Spleen (tissue), 13 donors: ENCODE measurements at places on chromosomes 7 and 10. TPM values are rescaled to one million over a fixed set of nuclear protein-coding genes. Genes with fewer than 3 reads are reported as not detected.

GOLGA7B gene
- 0.52 TPM for total RNA-seq

CACNB2 gene
- 0.51 TPM for total RNA-seq

CUZD1 gene
- total RNA-seq, result 1.6 TPM

EVX1 gene
- not detected for total RNA-seq

TECPR1 gene
- total RNA-seq, result 46.1 TPM

FOXI2 gene
- total RNA-seq, result 1.4 TPM

SLC16A9 gene
- total RNA-seq, result 15.7 TPM

GRCh38 chr10:77038407-77038806 is 599.2 kb downstream of the KCNMA1 start:
- no peaks in the 10 kb centered on the region for H3K36me3 ChIP-seq
- H3K4me1 ChIP-seq, result peaks cover 17% of the 10 kb centered on the region
- H3K27ac ChIP-seq, result no peak overlapping the region
- H3K27me3 ChIP-seq, result no peaks in the 10 kb centered on the region
- no peak for DNase-seq

DNA sequence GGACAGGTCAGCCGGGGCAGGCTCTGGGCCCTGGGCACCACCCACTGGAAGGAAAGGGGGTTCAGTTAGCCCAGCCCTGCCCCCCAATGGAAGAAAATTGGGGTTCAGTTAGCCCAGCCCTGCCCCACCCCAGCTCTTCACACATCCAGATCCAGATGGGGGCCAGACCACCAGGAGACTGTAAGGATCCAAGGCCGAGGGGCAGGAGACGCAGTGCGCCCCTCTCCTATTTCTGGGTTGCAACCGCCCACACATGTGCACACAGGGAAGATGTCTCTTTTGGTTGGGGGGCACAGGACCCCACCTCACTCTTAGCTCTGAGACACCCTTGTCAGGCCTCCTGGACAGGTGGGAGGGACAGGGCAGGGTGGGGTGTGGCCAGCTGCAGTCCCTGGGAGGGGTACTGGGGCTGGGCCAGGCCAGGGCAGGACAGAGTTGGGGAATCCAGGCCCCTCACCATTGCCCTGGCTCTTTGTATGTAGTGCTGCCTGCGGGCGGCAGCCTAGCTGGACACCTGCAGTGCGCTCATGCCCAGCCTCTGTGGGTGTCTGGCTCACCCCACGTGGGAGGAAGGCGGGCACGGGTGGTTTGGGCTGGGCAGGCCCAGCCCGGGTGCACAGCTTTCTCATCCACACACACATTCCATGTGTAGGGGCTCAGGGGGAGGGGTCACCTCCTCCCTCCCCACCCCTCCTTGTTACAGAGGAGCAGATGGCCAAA is 141.2 kb downstream of the LHPP start:
- peaks cover 13% of the 10 kb centered on the region for H3K4me1 ChIP-seq
- H3K27me3 ChIP-seq, result no peaks in the 10 kb centered on the region
- H3K36me3 ChIP-seq, result no peaks in the 10 kb centered on the region

DNA sequence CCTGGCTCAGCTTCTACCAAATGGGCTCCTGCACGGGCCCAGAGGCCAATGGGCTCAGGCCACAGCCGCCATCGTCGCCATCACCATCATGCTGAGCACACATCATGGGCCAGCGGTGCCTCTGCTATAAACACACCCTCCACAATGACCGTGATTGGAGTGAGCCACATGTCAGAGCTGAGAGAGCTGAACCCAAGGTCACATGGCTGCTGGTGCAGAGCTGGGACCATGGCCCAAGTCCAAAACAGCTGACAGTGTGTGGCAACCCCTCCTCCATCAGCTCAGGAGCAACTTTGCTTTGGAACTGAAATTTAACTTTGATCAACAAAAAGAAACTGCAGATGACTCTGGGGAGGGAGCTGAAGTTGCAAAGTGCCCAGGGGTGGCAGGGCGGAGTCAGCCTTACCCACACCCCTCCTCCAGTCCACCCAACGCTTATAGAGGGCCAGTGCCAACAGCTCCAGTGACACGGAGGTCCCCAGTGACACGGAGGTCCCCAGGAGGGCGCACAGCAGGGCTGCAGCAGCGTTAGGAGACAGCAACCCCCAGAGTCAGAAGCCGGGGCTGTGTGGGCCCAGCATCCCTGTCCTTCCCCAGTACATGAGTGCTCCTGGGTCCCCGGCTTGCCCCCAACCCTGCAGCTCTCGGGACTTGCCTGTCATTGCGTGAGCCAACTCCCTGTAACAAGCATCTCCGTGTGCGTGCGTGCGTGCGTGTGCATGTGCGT is 249.6 kb downstream of the ELFN1 start:
- peak; percentile 69 for DNase-seq
- no peak overlapping the region for H3K27ac ChIP-seq
- H3K36me3 ChIP-seq, result peaks cover 36% of the 10 kb centered on the region
- no peaks in the 10 kb centered on the region for H3K27me3 ChIP-seq
- H3K4me1 ChIP-seq, result peaks cover 13% of the 10 kb centered on the region

DNA sequence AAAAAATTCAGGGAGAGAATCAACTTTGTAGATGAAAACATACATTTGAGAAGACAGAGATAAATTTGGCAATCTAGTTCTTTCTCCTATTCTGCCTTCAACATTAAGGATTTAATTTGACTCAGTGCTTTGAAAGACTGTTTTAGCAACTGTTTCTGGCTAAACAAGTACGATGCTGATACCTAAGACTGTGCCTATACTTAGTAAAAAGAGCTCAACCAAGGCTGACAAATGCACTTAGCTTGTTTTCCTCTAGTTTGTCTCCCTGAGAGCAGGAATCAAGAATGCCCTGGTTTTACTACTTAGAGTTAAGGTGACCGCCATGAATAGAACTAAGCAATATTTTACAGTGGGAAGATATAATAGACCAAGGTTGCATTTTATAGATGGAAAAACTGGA is 49.5 kb downstream of the NRP1 start:
- no peaks in the 10 kb centered on the region for H3K36me3 ChIP-seq
- H3K4me3 ChIP-seq, result no peak overlapping the region
- no peak for DNase-seq
- H3K4me1 ChIP-seq, result peaks cover 4% of the 10 kb centered on the region
- no peaks in the 10 kb centered on the region for H3K27me3 ChIP-seq

DNA sequence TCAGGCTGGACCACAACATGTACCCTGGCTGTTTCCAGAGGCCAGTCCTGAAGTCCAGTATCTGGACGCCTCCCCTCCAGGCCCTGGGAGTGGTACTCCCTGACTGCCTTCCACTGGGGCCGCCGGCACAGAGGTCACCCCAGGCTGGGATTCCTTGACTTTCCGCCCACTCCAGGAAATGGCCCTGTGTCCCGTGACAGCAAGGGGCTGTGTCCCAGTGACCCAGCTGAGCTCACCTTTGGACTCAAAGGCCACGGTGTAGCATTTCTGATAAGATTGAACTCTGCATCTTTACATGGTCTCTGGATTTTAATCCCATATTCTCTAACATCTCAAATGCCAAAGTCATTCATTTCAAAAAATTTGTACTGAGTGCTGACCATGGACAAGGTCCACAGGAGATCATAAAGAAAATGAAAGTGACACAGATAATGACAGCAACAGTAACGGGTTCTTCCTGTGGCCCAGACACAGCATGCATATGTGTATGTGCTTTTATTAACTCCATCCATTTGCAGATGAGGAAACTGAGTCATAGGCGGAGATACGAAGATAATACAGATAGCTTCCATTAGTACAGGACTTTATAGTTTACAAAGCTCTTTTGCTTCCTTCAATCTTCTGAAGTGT is 5.4 kb downstream of the ADAMTS14 start:
- H3K36me3 ChIP-seq, result no peaks in the 10 kb centered on the region
- H3K4me3 ChIP-seq, result no peak overlapping the region
- peaks cover 2% of the 10 kb centered on the region for H3K4me1 ChIP-seq
- no peak overlapping the region for H3K27ac ChIP-seq
- peaks cover 30% of the 10 kb centered on the region for H3K27me3 ChIP-seq
- no peak for DNase-seq

- H3K27me3 ChIP-seq, result no peaks in the 10 kb centered on the region
- no peaks in the 10 kb centered on the region for H3K36me3 ChIP-seq
- DNase-seq, result peak; percentile 71
- H3K27ac ChIP-seq, result no peak overlapping the region
- peaks cover 26% of the 10 kb centered on the region for H3K4me1 ChIP-seq
- no peak overlapping the region for H3K4me3 ChIP-seq
Observed at GRCh38 chr7:47485640-47486435, 96.1 kb downstream of the TNS3 start.

DNA sequence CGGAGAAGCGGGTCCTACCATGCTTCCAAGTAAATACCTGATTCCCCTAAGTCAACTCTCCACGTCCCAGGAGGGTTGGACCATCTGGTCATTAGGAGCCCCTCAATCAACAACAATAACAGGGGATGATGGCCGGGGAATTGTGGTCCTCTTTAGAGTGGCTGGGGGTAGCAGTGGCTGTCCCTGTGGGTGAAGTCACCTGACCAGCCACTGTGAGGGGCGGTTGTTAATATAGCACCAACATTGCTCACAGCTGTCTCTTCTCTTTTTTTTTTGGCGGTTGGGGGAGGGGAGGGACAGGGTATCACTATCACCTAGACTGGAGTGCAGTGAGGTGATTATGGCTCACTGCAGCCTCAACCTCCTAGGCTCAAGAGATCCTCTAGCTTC is 67.9 kb downstream of the SPDYE5 start:
- no peak overlapping the region for H3K27ac ChIP-seq
- H3K27me3 ChIP-seq, result no peaks in the 10 kb centered on the region
- peaks cover under 1% of the 10 kb centered on the region for H3K4me1 ChIP-seq
- no peak for DNase-seq
- H3K36me3 ChIP-seq, result peaks cover 2% of the 10 kb centered on the region

- no peaks in the 10 kb centered on the region for H3K27me3 ChIP-seq
- H3K4me3 ChIP-seq, result no peak overlapping the region
- H3K4me1 ChIP-seq, result no peaks in the 10 kb centered on the region
- no peaks in the 10 kb centered on the region for H3K36me3 ChIP-seq
- H3K27ac ChIP-seq, result no peak overlapping the region
Observed at GRCh38 chr10:88497913-88498312, 85.2 kb downstream of the RNLS start.

- H3K4me1 ChIP-seq, result no peaks in the 10 kb centered on the region
- H3K27ac ChIP-seq, result no peak overlapping the region
- H3K27me3 ChIP-seq, result no peaks in the 10 kb centered on the region
- no peak for DNase-seq
- no peaks in the 10 kb centered on the region for H3K36me3 ChIP-seq
- no peak overlapping the region for H3K4me3 ChIP-seq
Observed at GRCh38 chr10:62384447-62385081, 10.4 kb downstream of the ZNF365 start.

DNA sequence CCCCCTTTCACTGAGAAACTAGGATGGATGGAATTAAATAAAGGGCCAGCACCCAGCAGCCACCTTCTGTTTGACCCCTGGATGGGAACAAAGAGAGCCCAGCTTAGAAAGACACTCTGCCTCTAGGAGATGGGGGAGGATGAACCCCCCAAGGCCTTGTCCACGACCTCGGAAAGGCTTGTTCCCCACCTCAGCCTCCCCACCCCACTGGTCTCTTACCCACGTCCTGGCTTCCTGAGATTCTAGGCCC is 9.7 kb downstream of the ITPRIP start:
- H3K36me3 ChIP-seq, result no peaks in the 10 kb centered on the region
- H3K27me3 ChIP-seq, result no peaks in the 10 kb centered on the region
- H3K4me3 ChIP-seq, result peak overlapping the region; percentile 12
- no peak for DNase-seq
- peak overlapping the region; percentile 73 for H3K27ac ChIP-seq

GRCh38 chr10:96255549-96256333 is 15.6 kb downstream of the BLNK start:
- no peaks in the 10 kb centered on the region for H3K36me3 ChIP-seq
- no peak for DNase-seq
- peak overlapping the region; percentile 83 for H3K27ac ChIP-seq
- peaks cover 57% of the 10 kb centered on the region for H3K4me1 ChIP-seq

GRCh38 chr10:84429926-84430520 is 101.6 kb downstream of the CCSER2 start:
- peak; percentile 80 for DNase-seq
- H3K4me3 ChIP-seq, result no peak overlapping the region
- H3K4me1 ChIP-seq, result peaks cover 9% of the 10 kb centered on the region

GRCh38 chr10:15220445-15220844 is 52.0 kb upstream of the NMT2 start:
- no peak overlapping the region for H3K4me3 ChIP-seq
- H3K27ac ChIP-seq, result no peak overlapping the region
- no peak for DNase-seq
- no peaks in the 10 kb centered on the region for H3K36me3 ChIP-seq

DNA sequence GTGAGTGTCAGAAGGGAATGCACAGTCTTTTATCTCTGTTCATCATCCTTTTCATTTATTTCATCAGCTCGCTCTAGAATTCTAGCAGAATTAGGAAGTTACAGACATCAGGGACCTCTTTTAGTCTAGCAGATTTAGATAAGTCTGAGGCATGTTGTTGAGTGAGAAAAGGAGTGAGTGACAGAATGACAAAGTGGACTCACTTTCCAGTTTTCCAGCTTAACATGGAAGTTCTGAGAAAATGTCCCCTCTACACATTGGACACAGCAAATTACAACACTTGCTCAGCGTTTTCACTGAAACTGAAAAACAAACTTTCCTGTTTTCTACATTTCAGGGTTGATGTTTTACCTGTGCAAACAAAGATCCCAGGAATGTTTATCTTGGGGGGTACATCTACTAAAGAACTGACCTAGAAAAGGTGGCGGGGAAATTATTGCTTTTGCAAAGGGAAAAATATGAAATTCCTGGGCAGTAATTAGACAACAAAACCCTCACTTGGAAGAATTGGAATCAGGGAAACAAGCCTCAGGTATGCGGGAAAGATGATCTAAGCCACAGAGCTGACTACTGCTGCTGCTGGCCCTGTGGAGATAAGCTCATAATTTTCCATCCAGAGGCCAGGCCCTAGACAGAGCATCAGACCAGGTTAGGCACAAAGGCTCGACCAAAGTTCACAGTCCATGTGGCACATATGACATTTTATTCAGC is 14.6 kb upstream of the CYP3A5 start:
- H3K27me3 ChIP-seq, result no peaks in the 10 kb centered on the region
- no peaks in the 10 kb centered on the region for H3K4me1 ChIP-seq
- no peak overlapping the region for H3K27ac ChIP-seq
- no peak for DNase-seq

DNA sequence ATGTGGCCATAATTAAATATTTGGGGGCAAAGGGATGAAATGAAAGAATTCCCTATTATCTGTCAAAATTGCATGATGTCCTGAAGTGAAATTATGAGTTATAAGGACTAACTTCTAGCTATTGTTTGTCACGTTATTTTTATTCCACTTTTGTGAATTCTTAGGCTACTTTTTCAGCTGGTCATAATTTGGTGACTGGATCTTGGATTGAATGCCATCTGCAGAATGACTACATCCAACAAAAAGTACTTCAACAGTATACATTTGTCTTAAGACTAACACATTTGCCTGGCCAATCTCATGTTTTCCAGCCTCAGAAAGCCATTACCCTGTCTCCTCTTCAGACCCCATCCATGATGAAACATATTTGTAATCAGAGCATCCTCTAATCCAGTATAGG is 48.1 kb upstream of the WNT16 start:
- no peak overlapping the region for H3K27ac ChIP-seq
- H3K4me1 ChIP-seq, result no peaks in the 10 kb centered on the region
- DNase-seq, result no peak
- no peaks in the 10 kb centered on the region for H3K27me3 ChIP-seq
- H3K36me3 ChIP-seq, result peaks cover 28% of the 10 kb centered on the region
- no peak overlapping the region for H3K4me3 ChIP-seq
